GM18507 (cell line): ENCODE measurements at places on chromosomes 2 and 18.

DNA sequence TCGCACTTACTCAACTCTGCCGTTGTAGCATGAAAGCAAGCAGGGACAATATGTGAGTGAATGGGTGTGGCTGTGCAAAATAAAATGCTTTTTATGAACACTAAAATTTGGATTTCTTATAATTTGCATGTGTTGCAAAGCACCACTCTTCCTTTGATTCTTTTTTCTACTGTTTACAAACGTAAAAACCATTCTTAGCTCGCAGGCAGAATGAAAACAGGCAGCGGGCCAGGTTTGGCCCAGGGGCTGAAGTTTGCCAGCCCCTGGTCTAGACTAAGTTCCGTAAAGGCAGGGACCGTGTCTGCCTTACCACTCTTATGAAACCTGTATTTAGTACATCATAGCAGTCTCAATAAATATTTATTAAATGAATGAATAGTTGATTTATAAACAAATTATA, 83.7 kb upstream of the SPATS2L start:
- no peak for DNase-seq

DNA sequence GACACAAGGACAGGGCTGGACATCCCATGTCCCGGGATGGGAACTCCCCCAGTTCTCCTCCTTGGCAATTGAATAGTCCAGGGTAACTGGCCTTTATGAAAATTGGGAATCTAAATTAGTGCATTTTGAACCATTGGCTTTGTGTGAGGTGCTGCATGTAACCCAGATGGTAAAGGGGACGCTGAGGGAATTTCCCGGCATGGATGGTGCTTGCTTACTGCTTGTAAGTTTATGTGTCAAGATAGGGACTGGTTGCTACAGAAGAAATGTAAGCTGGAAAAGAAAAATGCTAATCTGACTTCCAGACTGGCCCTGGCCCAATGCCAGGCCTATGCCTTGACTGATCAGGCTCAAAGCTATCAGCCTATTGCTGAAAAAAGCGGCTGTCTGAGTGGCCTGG, 1096.7 kb upstream of the DDX18 start:
- DNase-seq = no peak

- DNase-seq = no peak
Measured at GRCh38 chr2:201786471-201786870, 5.7 kb upstream of the ALS2 start.

GRCh38 chr2:208062961-208063360, 37.6 kb upstream of the PLEKHM3 start:
- DNase-seq = no peak
